ENCODE measurements at places on chromosomes 1 and 21.

- DNase-seq = no peak
Measured at GRCh38 chr1:63703701-63704107, 70.1 kb upstream of the ROR1 start.

DNA sequence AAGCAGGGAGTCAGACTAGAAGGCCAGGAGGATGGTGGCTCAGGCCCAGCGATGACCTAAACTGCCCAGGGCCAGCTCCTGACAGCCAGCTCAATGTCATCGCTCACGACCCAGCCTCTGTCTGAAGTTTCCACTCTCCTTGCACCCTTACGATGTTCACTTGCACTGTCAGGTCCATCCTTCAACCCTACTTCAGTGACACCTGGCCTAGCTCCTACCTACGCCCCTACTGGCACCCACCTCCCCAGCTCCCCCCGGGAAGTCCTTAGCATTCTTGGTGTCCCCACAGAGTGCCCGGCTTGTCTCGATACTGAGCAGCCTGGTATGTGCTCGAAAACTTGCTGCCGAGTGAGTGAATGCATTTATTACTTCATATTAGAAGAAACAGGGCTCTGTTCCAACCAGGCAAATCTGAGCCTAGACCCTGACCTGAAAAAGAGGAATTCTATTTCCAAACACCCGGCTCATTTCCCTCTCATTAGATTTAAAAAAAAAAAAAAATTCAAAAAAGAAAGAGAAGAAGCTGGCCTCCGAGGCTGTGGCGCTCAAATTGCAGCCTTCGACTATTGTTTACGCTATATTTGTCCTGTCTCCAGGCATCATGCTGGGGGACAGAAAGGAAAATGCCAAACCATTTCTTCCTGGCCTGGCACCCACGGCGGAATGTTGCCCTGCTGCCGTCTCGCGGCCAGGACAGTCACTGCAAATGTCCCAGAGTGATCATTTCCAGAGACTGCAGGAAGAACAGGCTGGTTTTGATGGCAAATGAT lies 29.8 kb upstream of the LRRC38 start:
- DNase-seq = no peak

- no peak for DNase-seq
Measured at GRCh38 chr1:158155673-158156072, 25.0 kb upstream of the CD1D start.

DNA sequence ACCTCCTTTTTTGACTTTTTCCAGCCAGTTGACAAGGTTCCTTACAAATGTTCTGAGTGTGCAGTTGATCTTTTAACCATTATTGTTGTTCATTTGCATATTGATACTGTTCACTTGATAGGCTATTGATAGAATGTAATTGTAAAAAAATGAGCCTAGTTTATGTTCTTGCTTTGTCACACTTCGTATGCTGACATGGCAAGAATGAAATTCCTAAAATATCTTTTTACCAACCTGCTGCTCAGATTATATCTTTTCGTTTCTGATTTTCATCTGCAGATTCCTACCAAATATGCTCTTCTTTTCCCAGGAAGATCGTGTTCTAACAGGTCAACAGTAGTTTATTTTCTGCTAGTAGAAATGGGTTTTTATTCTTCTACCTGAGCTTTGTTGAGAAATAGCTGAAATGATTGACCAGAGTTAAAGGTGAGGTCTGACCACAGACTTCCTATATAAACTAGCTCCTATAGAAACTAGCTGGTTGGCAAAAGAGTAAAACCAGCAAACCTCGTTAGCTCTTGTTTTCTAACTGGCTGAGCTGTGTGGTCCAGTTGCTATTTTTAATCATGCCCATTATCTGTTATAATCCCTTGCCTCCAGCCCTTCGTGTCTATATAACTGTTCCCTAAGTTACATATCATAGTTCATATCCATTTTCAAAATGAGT lies 174.8 kb downstream of the HS2ST1 start:
- DNase-seq = no peak

- no peak for DNase-seq
Measured at GRCh38 chr1:162130308-162130707, 60.8 kb downstream of the NOS1AP start.

- no peak for DNase-seq
Measured at GRCh38 chr1:115555446-115555845, 86.3 kb upstream of the VANGL1 start.

DNA sequence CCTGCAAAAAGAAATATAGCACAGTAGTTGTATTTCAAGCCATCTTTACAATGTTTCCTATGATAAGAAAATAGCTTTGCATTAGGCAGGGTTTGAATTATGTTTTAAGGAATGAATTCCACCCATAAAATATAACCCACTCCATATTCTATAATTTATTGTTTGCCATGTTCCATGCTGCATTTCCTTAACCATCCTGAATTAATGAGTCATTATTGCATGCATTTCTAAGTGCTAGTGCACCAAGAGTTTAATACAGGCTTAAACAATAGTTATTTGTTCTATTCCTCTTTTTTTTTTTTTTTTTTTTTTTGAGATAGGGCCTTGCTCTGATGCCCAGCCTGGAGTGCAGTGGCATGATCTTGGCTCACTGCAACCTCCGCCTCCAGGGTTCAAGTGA lies 45.2 kb downstream of the MIGA1 start:
- DNase-seq = no peak

DNA sequence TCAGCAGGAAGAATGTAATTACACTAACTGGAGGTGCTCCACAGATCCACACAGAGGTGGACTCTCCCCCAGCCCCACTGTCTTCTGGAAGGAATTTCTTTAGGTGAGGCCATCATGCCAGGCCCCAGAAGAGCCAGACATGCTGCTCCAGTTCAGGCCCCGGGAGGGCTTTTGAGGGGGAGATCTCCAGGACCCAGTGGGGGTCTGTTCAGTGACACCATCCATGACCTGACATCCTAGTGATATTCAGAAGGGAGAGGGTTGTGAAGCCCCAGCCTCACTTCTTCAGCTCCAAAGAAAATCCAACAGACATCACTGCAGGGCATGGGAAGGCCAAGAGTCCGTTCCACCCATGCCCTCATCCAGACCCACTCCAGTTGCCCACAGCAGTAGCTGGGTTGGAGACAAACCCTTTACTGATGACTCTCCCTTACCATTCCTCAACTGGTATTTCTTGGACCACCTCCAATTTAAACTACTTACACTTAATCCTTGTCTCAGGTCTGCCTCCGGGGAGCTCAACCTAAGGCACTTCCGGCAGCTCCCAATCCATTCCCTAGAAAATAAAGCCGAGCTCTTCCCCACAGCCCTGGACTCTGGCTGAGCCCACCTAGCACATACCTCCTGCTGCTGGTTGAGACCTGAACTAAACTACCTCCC lies 39.2 kb downstream of the CSMD2 start:
- no peak for DNase-seq
